OCI-M1 (cell line): ENCODE measurements at places on chromosomes 11 and 22.

GRCh38 chr11:13313005-13313819 lies 35.6 kb downstream of the BMAL1 start:
- no peak for DNase-seq

GRCh38 chr11:115168229-115168671 lies 336.0 kb downstream of the CADM1 start:
- DNase-seq: no peak

GRCh38 chr11:124900464-124900863 lies 2.8 kb upstream of the ROBO4 start:
- DNase-seq: no peak

GRCh38 chr22:36864454-36865215 lies 3.8 kb downstream of the NCF4 start:
- DNase-seq: no peak

DNA sequence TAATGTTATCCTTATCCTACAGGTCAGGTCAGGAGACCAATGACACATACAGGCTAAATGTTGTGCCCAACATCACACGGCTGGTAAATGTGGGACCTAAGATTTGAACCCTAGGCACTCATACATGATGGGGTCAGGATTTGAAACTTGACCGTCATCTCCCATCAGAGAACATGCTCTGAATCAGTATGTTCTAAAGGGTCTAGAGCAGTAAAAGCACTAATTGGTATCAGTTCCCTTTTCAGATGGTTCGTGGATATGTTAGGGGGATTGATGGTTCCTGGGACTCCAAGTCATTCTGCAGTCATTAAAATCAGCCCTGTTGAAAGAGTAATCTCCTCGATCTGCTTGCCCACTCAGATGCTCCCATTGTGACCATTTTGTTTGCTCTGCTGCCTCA lies 65.5 kb downstream of the BMAL1 start:
- no peak for DNase-seq

GRCh38 chr22:42716649-42717127 lies 4.0 kb downstream of the A4GALT start:
- no peak for DNase-seq

GRCh38 chr22:37745548-37746365 lies 48.9 kb downstream of the TRIOBP start:
- DNase-seq: peak; percentile 92

- DNase-seq: no peak
Observed at GRCh38 chr11:118144301-118145268, 8.0 kb downstream of the SCN4B start.

DNA sequence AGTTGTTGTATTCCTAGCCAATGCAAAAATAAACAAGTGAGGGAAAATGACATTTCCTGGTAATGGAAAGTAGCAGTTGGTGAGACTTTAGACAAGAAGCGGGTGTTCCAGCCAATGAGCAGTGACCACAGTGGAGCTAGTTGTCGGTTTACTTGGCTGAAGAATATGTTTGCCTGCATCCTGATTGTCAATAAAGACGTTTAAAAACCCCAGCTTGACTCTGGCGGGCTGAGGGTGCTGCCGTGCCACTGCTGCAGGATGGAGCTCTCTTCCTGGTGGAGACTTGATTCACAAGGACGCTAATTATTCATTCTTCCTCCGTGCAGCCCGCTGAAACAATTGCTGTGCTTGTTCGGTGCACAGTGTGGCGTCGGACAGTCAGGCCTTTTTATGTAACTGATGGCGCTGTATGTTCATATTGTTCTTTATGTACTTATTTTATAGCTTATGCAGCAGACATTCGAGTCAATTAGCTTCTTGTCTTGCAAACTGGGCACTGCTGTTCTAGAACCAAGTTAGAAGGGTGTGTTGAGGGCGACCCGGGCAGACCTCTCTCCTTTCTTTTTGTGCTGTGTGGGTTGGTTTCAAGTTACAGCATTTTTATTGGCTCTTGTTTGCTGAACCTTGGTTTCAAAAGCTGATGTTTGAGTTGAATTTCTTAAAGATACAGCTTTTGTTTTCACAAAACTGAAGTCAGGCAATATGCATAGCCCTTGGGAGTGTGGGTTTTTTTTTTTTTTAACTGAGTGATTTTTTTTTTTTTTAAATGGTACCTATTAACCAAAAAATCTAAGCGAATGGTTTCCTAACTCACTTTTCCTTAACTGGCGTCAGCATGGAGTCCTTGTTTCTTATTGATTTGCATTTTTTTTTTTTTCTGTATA lies 153.9 kb downstream of the TEAD1 start:
- peak; percentile 87 for DNase-seq

- no peak for DNase-seq
Observed at GRCh38 chr11:70278994-70279393, 8.5 kb downstream of the PPFIA1 start.

- peak; percentile 59 for DNase-seq
Observed at GRCh38 chr11:82038154-82038553, 695.5 kb downstream of the FAM181B start.
